ENCODE measurements at places on chromosomes 12 and 14.

GRCh38 chr14:57732463-57733285, 133.2 kb downstream of the SLC35F4 start:
- DNase-seq = no peak

DNA sequence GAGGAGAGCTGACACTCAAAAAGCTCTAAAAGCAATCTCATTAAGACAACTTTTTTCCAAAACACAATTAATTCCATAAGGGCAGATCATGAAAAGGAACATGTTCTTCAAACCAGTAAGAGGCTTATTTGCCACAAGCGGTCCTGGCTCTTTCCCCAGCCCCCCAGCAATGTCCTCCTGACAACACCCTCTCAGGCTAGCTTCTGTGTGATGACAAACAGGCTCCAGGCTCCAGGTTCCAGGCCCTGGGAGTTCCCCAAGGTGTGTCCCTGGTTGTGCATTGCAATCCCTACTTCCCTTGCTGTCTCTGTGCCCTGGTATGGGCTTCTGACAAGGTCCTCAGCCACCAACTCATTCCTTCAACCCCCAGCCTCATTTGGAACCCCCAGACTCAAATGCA, 8.9 kb downstream of the HVCN1 start:
- no peak for DNase-seq

DNA sequence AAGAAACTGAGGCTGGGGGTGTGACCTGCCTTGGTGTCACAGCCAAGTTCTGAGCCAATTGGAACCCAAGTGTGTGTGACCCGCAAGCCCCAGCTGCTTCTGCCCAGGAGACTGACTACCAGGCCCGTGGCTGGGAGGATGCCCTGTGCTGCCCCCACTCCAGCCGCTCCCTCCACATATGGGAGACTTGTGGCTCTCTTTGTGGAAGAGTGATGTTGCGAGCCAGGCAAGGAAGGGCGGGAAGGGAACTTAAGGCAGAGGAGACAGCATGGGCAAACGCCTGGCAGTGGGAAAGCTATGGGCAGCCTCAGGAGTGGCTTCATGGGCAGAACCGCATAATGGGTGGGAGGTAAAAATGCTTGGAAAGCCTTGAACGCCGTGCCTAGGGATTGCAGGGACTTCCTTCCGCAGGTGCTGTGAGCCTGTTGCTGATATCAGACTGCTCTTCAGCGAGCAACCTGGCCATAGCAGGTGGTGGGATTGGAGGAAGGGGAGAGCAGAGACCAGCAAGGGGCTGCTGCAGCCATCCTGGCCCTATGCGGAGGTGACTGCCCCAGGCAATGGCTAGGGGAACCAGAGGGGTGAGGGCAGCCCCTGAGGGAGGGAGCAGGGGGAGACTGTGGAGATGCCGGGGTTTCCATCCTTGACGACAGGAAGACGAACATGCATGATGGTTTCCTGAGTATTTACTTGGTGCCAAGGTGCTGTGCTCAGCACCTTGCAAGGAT, 115.7 kb downstream of the LGMN start:
- DNase-seq = no peak

GRCh38 chr14:67541448-67542387, 8.6 kb downstream of the PLEKHH1 start:
- DNase-seq = no peak
